ENCODE measurements at places on chromosomes 7 and 10.

DNA sequence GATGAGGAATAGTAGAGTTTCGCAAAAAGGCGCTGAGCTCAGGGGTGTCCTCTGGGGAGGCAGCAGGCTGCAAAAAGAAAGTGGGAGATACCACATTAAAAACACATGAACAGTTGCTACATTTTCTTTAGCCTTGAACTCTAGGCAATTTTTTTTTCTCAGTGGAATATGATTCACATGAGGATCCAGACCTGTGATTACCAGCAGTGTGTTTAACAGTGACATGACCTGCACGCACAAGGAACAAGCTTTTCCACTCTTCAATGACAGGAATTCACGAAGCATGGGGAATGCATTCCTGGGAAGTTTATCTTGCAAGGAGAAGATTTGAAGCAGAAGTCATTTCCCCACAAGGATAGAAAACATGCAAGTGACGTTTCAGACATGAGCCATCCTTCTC, 161.6 kb downstream of the ITGA8 start:
- DNase-seq: no peak

GRCh38 chr10:130747356-130747755, 564.2 kb downstream of the TCERG1L start:
- DNase-seq: no peak

- DNase-seq: no peak
Measured at GRCh38 chr10:103507235-103508191, 14.0 kb downstream of the NEURL1 start.

DNA sequence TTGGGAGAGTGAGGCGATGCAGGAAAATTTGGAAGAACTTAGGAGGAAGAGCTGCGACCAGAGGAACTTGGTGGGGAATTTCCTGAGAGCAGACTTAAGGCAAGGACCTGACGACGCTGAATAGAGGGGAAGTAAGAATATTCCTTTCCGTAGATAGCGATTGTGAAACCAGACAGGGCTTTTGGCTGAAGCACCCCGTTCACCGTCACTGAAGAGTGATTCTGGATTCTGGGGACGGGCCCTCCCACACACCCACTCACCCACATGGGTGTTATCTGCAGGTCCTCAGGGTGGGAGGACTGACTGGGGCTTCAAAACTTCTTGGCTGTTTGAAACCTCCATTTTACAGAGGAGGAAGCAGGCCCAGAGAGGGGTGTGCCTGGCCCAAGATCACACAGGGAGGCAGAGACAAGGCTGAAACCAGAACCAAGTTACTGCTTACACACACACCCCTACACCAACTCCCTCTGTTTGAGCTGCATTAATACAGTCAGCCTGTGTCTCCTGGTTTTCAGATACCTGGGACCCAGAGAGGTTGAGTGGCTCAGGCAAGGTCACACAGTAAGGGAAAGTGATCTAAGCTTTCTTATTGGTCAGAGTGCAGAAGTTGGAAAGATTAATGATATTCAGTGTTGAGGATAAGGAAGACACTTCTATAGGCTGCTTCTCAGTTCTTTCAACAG, 37.2 kb upstream of the CDH23 start:
- DNase-seq: no peak

DNA sequence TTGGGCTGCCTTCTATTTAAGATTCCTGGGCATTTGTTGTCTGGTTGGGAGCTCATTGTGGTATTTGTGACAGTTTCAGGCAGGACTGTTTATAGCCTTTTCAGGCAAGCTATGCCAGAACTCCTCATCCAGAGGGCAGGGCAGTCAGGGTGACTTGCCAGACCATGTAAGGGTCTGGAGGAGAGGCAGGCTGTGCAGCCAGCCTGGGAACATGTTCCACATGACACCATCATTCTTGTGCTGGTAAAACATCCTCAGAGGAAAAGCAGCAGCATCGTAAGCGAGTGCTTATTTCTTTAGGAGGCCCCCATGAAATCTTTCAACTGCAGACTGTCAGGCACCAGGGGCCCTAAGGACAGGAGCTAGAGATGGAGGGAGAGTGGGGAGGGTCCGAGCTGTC, 44.0 kb upstream of the SORBS1 start:
- no peak for DNase-seq

GRCh38 chr7:92228100-92228499, 17.6 kb downstream of the KRIT1 start:
- no peak for DNase-seq

DNA sequence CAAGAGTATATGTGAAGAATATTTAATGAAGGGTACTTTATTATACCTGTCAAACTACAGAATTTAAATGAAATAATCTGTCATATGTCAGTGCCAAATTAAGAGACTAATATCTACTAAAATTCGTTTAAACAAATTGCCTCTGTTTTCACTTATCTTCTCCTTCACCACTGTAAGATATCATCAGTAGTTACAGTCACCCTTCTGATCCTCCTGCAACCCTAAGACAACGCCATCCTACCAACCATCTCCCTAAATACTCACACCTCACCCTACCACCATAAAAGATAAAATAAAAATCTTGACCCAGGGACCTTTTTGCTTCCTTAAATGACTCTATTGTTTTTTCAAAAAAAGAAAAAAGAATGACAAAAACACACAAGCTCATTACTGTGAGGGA, 20.8 kb downstream of the EZH2 start:
- no peak for DNase-seq

DNA sequence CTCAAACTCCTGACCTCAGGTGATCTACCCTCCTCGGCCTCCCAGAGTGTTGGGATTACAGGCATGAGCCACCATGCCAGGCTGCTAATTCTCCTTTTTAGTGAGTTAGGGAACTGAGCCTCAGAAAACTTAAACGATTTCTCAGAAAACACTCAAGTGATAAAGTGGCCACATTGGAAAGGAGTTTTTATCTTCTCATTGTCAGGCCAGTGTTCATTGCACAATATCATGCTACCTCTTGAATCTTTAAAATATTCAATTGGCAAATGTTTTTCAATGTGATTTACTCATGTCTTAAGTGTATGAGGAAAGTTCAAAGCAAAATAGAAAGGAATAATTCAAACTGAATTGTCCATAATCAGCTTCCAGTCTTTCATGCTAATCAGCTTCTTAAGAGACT, 80.7 kb downstream of the ITGB8 start:
- no peak for DNase-seq

GRCh38 chr10:98376485-98376884, 38.5 kb downstream of the PYROXD2 start:
- DNase-seq: no peak

DNA sequence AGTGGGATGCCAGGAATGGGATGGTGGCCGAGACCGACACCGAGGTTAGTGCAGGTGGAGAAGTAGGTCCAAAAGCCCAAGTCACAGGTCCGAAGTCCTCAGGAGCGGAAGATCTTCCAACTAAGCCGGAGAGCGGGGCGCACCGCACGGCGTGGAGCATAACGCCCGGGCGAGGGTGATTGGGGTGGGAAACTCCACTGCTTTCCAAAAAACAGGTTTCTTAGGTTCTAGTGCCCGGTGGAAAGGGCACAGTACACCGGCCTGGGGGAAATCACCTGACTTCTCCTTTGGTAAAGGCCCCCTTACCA, 11.4 kb upstream of the SPAG6 start:
- DNase-seq: no peak

- no peak for DNase-seq
Measured at GRCh38 chr7:98467570-98468312, 66.9 kb upstream of the BAIAP2L1 start.

- no peak for DNase-seq
Measured at GRCh38 chr10:33968983-33969382, 634.5 kb upstream of the NRP1 start.

GRCh38 chr10:122113161-122113944, 124.4 kb downstream of the TACC2 start:
- no peak for DNase-seq

GRCh38 chr7:50092579-50093491, at the start of gene ZPBP:
ZPBP (minus strand) TSS chr7:50093246; CDS start chr7:50093194, 52 bp downstream.
- DNase-seq: peak; percentile 27

DNA sequence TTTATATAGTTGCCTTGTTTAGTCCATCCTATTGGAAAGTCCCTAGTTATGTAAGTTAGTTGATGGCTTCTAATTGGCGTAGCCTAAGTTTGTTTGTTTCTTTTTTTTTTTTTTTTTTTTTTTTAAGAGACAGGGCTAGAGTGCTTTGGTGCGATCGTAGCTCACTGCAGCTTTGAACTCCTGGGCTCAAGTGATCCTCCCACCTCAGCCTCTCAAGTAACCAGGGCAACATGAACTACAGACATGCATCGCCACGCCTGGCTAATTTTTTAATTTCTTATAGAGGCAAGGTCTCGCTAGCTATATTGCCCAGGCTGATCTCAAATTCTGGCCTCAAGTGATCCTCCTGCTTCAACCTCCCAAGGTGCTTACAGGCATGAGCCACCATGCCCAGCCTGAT, 7.1 kb downstream of the CSGALNACT2 start:
- no peak for DNase-seq

GRCh38 chr10:120505866-120506265, 48.8 kb downstream of the PLPP4 start:
- DNase-seq: no peak

DNA sequence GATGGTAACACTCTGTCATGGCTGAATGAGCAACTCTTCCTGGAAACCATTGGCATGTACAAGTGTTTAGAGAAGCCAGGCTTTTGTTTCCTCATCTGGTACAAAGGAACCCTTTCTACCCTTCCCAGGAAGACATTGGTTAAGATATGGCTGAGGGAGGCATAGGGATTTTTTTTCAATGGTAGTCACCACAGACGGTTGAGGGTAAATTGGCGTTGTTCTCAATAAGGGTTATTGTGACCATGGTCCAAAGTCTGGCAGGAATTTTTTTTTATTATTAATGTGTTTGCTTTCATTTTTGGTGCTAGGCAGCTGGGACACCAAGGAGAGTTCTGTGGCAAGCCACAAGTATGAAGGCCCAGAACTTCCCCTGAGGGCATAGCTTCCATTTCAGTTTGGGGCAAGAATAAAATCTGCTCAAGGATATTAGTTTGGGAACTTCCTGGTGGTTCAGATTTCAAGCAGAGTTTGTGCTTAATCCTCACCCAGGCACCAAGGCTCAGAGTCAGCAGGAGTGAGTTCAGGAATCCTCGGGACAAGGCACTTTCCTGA, at the start of gene PLEKHS1:
Gene PLEKHS1, plus strand, starts transcription at position 502 of the 552 bp plus-strand sequence. CDS start 3,596 bp downstream, outside the sequence.
- DNase-seq: no peak

DNA sequence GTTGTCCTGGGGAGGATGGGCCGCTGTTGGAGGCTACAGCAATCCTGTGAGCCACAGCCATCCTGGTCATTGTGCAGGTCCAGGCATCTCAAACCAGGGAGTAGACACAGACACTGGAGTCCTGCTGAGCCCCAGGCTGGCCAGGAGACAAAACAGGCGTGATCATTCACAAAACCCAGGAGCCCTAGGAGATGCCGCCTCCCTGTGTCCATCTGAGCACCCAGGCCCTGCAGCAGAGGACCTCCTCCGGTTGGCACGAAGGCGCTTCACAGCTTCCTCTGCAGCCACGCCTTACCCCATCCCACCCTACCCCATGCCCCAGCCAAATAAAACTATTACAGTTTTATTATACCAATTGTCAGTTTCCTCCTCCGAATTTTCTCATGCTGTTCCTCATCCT, 183.6 kb downstream of the PLXNA4 start:
- DNase-seq: no peak

DNA sequence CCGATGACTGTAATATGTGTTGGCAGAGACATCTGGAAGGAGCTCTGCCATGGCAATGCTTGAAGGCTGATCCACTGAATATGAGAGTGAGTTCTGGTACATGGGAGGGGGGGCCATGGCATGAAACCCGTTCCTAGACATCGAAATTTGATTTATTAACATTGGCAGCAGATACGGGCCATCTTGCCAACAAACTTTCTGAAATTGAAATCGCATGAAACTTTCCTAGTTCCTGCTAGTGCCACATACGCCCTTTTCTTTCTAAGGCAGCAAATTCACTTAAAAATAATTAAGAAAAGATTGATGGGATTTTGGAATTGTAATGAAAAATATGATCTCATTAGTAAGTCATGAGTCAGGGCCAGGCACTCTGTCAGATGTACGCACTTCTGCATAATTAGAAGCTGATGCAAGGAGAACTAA, 91.8 kb upstream of the KMT2C start:
- no peak for DNase-seq

DNA sequence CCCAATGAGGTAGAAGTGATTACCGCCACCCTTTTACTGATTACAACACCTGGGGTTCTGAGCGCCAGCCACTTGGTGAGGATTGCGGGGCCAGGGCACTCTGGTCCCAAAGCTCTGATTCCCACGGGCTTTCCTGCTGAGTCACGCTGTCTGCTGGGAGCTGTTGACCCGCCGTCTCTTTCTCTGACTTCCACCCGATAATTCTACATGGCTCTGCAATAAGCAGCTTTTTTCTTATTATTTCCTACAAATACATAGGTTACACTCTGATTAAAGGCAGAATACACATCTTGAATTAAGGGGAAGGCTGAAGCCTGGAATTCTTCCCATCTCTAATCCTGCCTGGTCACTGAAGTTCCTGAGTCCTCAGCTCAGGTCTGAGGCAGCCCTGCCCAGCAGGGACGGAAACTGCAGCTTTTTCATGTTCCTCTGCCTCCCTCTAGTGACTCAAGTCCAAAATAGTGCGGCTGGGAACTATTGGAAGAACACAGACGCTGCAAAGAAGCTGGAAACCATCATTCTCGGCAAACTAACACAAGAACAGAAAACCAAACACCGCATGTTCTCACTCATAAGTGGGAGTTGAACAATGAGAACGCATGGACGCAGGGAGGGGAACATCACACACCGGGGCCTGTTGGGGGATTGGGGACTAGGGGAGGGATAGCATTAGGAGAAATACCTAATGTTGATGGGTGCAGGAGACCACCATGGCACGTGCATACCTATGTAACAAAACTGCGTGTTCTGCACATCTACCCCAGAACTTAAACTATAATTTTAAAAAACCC, 178.3 kb downstream of the PRKCQ start:
- peak; percentile 24 for DNase-seq
